ENCODE measurements at places on chromosomes 1 and 21.

DNA sequence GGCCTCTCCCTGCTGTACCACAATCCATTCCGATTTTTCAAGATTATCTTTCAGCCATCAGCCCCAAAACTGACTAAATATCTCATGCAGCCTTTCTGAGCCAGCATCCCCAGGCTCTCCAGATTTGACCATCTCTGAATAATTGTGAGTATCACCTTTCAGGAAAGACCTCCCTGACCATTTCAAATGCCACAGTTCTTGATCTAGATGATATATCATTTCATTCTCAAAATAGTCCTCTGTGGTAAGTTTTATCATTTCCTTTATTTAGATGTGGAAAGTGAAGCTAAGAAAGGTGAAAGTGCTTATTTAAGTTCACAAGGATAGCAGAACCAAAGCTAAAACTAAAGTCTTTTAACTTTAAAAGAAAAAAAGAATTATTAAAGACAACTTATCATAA lies 244.0 kb downstream of the PLPP3 start:
- no peak for DNase-seq

- DNase-seq, result no peak
Measured at GRCh38 chr1:210232511-210233215, at the start of gene SERTAD4. Gene SERTAD4, plus strand, starts transcription at chr1:210232796. Its CDS starts 5,165 bp downstream, at chr1:210237961.

- no peak for DNase-seq
Measured at GRCh38 chr1:42005530-42005929, 86.8 kb upstream of the HIVEP3 start.

DNA sequence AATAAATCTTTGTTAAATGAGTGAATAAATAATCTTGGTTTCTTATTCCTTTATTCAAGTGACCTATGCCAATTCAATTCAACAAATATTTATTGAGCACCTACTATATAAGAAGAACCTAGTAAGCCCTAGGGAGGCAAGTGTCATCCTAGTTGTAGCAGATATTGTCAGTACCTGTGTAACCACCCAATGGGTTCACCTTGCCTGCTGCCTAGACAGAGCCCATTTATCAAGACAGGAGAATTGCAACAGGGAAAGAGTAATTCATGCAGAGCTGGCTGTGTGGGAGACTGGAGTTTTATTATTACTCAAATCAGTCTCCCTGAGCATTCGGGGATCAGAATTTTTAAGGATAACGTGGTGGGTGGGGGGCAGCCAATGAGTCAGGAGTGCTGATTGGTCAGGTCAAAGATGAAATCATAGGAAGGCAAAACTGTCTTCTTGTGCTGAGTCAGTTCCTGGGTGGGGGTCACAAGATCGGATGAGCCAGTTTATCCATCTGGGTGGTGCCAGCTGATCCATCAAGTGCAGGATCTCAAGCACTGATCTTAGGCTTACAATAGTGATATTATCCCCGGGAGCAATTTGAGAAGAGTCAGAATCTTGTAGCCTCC lies 53.8 kb upstream of the KCNA3 start:
- DNase-seq, result no peak

- DNase-seq, result peak; percentile 88
Measured at GRCh38 chr1:26336477-26337205, 17.3 kb downstream of the CRYBG2 start.

Data from T-helper 1 cell (primary cell).